ENCODE measurements at places on chromosomes 5 and 9. TPM values are rescaled to one million over a fixed set of nuclear protein-coding genes. Genes with fewer than 3 reads are reported as not detected.

FAM81B gene
- total RNA-seq, result not detected

GPR151 gene
- not detected for total RNA-seq

ADGRD2 gene
- 0.23 TPM for total RNA-seq

OCLN gene
- 39.0 TPM for total RNA-seq

LVRN gene
- 0.06 TPM for total RNA-seq

QRFP gene
- not detected for total RNA-seq

RXFP3 gene
- not detected for total RNA-seq

DND1 gene
- 0.69 TPM for total RNA-seq

GABRA6 gene
- not detected for total RNA-seq

SPATA31A7 gene
- total RNA-seq, result 0.06 TPM

EFNA5 gene
- total RNA-seq, result 4.1 TPM

OR1L8 gene
- not detected for total RNA-seq

SLC6A18 gene
- total RNA-seq, result not detected

BASP1 gene
- total RNA-seq, result 114 TPM

SLC34A3 gene
- not detected for total RNA-seq

CDX1 gene
- 1.3 TPM for total RNA-seq

IL3 gene
- total RNA-seq, result not detected

CTXN3 gene
- not detected for total RNA-seq

PCDHGA8 gene
- total RNA-seq, result 0.06 TPM

MTX3 gene
- total RNA-seq, result 24.0 TPM

HMMR gene
- total RNA-seq, result 78.3 TPM

TLE1 gene
- 11.3 TPM for total RNA-seq

MUSK gene
- not detected for total RNA-seq

SLC46A2 gene
- total RNA-seq, result not detected

INSYN2B gene
- total RNA-seq, result 5.6 TPM

C9 gene
- total RNA-seq, result not detected

PRDM9 gene
- not detected for total RNA-seq

TNFSF8 gene
- total RNA-seq, result not detected

PCDHGC5 gene
- 0.06 TPM for total RNA-seq

ABITRAM gene
- total RNA-seq, result 24.1 TPM

MAP1B gene
- 44.0 TPM for total RNA-seq

LCN10 gene
- not detected for total RNA-seq

TEX48 gene
- not detected for total RNA-seq

ORM2 gene
- total RNA-seq, result not detected

CDH10 gene
- total RNA-seq, result not detected

DMGDH gene
- total RNA-seq, result 0.18 TPM

SNX24 gene
- 36.3 TPM for total RNA-seq

LEAP2 gene
- total RNA-seq, result 0.68 TPM

HACD4 gene
- total RNA-seq, result not detected

ENHO gene
- total RNA-seq, result 1.9 TPM

UGT3A2 gene
- total RNA-seq, result 1.3 TPM

PCDHB5 gene
- total RNA-seq, result 20.6 TPM

TLR4 gene
- total RNA-seq, result 0.11 TPM

FBN2 gene
- total RNA-seq, result 19.1 TPM

Data from Daoy (cell line).